ENCODE measurements at places on chromosomes 5 and 9.

DNA sequence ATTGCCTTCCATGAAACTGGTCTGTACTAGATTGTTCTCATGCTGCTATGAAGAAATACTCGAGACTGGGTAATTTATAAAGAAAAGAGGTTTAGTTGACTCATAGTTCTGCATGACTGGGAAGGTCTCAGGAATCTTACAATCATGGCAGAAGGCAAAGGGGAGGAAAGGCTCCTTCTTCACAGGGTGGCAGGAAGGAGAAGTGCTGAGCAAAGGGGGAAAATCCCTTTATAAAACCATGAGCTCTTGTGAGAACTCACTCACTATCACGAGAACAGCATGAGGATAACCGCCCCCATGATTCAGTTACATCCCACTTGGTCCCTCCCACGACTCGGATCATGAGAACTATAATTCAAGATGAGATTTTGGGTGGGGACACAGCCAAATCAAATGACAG is 163.2 kb downstream of the RFK start:
- DNase-seq, result no peak

GRCh38 chr9:82353631-82354278 is 365.2 kb downstream of the SPATA31D1 start:
- no peak for DNase-seq

DNA sequence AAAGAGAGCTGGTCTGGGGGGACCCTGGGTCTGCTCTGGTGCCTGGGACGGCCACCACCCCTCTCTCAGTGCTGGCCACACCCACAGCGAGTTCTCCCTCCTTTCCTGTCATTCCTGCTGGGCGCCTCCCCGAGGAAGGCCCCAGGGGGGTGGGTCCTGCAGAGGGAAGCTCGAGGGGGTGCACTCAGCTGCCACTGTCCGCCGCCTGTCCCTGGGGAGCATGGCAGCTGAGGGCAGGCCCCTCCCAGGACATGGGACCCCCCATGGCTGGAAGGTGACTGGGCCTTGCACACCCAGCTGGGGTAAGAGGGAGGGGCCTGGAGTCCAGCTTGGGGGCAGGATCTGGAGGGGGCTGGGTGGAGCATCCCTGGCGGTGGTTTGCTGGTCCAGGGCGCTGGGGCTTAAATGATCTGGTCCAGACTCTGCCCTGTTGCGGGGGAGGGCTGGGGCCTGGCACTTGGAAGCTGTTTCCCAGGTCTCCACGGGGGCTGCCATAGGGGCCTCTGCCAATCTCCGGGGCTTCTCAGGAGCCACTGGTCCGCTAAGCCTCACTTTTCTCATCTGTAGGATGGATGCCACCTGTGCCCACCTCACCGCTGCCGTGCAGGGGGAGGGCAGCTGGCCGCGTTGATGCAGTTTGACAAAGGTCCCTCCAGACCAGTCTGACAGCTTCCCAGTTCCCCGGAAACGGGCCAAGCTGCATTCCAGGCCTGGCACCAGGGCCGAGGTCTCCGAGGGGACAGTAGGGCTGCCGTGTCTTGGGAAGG is 6.0 kb upstream of the SLC2A6 start:
- DNase-seq, result no peak

- no peak for DNase-seq
Observed at GRCh38 chr9:105114964-105115728, 129.3 kb upstream of the SLC44A1 start.

DNA sequence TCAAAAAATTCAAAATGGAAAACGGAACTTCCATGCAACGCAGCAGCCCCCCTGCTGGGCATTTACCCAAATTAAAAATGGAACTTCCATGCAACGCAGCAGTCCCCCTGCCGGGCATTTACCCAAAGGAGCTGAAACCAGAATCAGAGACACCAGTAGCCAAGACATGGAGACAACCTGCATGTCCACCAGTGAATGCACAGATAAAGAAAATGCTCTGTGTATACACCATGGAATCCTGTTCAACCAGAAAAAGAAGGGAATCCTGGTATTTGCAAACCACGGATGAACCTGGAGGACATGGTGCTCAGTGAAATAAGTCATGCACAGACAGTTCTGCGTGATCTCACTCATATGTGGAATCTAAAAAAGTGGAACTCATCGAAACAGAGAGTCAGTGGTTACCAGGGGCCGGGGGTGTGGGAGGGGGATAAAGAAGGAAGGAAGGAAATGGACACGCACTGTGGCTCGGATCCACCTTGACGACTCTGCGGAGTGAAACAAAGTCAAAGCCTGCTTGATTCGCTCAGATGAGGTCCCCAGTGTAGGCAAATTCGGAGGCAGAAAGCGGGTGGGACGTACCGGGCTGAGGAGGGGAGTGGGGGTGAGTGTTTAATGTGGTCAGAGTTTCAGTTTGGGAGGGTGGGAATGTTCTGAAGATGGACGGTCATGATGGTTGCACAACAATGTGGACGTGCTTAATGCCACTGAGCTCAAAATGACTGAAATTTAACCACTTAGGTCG is 40.2 kb upstream of the EXOC3 start:
- no peak for DNase-seq

- no peak for DNase-seq
Observed at GRCh38 chr5:95907740-95908706, 53.6 kb downstream of the ELL2 start.

DNA sequence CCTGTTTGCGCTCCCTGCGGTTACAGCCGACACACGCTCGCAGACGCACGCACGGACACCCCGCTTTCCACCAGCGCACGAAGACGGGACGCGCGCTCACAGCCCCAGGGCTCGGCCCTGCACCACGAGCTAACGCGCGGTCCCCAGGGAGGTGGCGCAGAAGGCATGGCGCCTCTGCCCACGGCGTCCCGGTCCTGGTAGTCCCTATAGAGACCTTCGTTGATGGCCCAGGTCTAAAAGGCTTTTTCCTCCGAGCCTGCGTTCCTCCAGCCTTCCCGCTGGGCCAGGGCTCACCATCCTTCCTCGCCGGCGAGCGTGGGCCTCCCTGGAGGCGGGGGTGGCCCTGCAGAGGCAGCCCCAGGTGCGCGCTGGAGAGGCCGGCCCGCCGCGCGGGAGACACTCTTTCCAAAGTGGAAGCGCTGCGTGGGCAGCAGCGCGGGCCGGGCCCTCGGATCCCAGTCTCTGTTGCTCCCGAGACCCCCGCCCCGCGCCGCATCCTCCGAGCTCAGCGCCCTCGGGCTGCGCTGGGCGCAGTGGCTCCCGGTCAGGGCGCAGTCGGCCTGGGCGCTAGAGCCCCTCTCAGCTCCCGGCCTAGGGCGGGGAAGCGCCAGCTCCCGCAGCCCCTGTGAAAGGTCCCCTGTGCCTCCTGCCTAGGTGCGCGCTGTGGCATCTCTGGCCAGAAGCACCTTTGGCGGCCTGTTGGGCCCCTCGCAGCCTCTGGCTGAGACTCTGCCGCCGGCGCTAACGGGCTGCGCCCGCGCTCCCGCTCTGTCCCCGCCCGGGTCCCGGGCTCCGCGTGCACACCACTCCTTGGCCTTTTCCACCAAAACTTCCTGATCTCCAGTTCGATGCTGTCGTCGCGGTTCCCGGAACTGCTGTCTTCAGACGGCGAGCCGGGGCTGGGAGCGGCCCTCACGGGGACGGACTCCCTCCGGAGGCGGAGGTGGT is 31.9 kb upstream of the FANCC start:
- DNase-seq, result no peak

DNA sequence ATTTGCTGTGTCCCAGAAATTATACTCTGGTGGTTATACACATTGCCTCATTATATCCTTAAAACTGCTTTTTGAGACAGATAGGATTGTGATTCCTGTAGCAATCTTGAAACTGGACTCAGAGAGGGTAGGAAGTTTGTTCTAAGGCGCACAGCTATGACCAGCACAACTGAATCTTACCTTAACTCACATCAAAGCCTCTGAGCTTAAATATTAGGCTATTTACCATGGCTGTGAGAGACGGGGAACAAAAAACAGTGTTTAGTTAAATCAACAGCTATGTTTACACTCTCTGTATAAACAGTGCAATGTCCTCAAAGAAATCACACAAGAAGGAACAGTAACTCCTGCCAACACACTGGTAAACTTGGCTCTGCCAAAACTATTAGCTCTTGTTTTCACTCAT is 50.9 kb upstream of the TUT7 start:
- DNase-seq, result no peak

- DNase-seq, result no peak
Observed at GRCh38 chr5:62149879-62150278, 156.1 kb upstream of the KIF2A start.

GRCh38 chr9:87810008-87810407 is 72.7 kb upstream of the SPATA31E1 start:
- no peak for DNase-seq

- no peak for DNase-seq
Observed at GRCh38 chr9:12666813-12667212, 26.4 kb upstream of the TYRP1 start.

DNA sequence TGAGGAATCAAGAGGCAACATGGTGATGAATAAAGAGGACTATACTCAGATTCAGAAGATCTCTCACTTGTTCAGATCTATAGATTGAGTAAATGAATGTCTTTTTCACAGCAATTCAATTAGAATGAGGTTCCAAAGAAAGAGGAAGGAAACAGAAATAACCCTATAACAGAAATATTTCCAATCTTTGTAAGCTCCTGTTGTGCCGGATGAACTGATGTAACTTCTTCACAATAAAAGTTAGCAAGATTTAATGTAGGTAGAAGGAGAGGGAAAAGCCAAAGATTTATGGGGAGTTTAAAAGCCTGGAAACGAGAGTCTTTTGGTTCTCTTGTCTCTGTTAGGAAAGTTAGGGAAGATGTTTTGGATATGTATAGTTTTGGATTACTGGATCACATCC is 92.1 kb downstream of the PBX3 start:
- DNase-seq, result no peak

- no peak for DNase-seq
Observed at GRCh38 chr9:89000371-89000781, 9.1 kb downstream of the S1PR3 start.

- DNase-seq, result no peak
Observed at GRCh38 chr9:96073531-96074480, 198.3 kb downstream of the ERCC6L2 start.

GRCh38 chr9:120587328-120587727 is 7.4 kb upstream of the CDK5RAP2 start:
- DNase-seq, result no peak

GRCh38 chr5:130885027-130885426 is 280.0 kb downstream of the HINT1 start:
- no peak for DNase-seq

DNA sequence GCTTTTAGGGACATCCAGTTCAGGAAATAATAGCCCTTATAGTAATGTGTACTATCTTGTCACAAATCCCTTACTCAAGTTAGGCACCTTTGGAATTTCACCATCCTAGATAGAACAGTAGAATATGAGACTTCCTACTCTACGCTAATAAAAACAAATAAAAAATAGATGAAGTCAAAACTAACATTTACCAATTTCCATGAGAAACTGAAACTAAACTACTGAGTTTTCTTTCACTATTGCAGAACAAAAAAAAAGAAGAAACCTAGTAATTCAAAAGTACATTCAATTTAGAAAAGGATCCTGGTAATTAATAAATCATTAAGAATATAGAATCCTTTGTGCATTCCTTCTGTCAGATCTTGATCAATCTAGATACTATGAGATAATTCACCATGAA is 14.0 kb downstream of the STARD4 start:
- no peak for DNase-seq

DNA sequence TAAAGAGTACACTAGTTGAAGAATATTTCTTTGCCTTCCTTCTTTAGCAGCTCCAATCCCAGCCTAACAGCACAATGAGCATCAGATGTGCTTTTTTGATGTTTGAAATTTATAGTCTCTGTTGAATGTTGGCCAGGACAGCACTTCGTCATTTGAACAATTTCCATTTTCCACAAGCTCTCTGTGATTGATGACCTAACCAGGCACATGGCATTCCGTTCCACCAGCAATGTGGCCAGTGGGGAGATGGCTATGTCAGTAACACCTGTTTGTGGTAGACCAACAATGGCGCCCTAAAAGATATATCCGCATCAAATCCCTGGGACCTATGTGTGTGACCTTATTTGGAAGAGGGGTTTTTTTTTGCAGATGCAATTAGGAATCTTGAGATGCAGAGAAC is 66.8 kb downstream of the PALM2AKAP2 start:
- DNase-seq, result no peak

DNA sequence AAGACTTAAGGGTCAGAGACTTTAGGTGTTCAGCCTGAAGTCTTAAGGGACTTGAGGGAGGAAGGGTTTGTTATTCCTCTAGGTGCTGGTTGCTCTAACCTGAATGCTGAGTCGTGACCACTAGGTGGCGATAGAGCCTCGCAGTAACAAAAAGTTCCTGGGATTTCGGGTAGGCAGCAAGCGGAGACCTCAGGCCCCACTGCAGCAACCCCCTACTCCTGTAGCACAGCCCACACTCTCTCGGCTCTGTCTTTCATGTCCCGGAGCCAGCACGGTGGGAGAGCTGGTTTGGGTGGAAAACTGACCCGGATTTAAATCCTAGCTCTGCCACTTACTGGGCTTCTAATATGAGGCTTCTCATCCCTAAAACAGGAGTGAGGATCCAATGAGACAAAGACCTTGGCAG is 100.3 kb upstream of the PANK3 start:
- DNase-seq, result peak; percentile 14

DNA sequence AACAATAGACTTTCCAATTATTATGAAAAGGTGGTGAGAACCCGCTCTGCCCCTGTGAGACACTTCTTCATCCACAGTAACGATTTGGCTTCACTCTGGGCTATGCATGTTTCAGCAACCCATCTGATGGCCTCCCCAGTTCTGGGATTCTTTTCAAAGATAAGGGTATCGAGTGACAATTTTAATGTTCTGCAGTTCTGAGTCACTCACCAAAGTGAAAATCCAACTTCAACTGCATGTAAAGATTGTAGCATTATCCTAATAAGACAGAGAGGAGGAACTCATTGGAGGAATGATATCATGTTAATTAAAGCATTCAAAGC is 1078.3 kb upstream of the SEMA6A start:
- no peak for DNase-seq

DNA sequence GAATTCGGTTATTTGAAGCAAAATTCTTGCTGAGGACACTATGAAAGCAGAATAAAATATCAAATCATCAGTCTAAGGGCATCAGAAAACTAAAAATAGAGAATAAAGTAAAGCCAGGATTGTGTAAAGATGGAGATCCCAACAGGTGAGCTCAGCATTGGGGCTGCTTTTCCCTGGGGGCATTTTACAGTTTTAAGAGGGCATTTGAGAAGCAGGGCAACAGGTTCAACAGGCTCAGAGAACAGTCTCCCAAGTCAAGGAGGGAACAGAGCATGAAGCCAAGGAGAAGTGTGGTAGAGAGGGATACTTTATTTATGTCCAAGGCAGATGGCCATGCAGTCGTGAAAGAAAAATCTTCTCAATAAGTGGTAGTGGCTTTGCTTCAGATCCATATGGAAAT is 145.4 kb downstream of the SYK start:
- no peak for DNase-seq

DNA sequence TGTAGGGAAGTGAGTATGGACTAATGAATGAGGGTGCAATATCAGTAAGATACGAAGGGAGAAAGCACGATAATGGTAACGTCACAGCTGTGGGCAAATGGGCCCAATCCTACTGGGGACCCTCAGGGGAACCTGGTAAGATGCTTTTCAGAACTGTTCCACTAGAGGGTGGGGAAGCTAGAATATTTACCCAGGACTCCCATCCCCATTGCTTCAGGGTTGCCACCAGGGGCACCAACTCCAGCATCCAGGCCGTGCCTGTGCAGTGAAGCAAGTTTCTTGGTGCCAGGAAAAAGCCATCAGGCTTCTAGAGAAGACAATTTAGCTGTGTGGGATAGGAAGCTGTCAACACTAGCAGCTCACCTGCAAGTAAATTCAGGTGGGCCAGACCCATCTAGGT is 409.3 kb downstream of the AGTPBP1 start:
- DNase-seq, result no peak
